D341Med (cell line): ENCODE measurements at places on chromosomes 3 and 15.

GRCh38 chr3:9067352-9067975 lies 104.2 kb upstream of the RAD18 start:
- DNase-seq = peak; percentile 72

DNA sequence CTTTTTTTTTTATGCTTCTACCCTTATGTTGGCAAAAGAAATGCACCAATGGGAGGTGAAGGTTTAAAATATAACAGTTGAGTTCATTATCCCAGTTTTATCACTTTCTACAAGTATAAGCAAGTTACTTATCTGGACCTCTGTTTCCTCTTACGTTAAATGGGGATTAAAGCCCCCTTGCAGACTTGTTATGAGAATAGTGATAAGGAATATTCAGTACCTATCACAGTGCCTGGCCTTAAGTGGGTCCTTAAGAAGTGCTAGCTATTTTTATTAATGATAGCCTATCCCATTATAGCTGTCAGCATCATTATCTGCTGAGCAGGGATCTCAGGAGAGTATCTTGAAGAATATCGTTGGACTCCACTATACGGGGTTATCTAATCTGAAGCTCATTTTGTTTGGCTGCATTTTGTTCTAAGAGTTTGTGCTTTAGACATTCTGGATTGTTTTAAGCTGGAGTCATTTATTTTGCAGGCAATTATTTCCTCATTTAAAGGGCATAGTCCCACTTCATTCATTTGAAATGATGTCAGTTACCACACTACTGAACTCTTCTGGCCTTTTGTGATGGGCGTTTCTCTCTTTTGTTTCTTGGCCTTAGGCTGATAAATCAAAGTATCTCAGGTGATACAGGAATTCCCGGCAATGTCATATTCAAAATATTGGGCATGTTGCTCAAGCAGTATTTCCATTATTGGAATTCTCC lies 28.8 kb downstream of the RAB8B start:
- DNase-seq = no peak

DNA sequence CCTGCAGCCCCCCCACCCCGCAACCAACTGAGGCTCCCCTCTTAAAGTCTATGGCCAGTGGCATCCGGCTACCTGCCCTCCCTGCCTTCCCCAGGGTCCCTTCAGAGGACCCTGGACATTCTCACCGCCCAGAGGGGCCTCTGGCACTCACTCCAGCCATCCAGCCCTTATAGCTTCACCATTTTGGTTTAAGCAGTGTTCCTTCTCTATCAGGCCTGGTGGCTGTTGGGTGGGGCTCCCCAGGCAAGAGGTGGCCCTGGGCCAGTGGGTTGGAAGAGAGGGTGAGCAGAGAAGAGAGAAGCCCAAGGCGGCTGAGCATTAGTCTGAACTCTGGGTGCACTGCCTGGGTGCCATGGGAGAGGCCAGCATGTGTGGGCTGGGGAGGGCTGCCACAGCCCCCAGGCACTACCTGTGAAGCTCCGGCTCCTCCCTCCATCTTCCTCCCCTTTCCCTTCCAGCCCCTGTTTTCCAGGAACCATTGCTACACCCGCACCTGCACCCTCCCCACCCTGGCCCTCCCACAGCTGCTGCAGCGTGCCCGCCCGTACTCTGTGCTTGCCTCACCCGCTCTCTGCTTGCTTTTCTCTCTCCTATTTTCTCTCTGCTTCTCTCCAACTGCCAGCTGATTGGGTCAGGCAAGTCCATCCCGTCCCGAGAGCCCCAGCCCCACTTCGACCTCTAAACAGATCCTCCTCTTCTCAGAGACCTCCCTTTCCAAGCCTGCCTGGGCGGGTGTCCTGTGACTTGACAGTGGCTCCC lies 168.2 kb downstream of the TBC1D2B start:
- no peak for DNase-seq

DNA sequence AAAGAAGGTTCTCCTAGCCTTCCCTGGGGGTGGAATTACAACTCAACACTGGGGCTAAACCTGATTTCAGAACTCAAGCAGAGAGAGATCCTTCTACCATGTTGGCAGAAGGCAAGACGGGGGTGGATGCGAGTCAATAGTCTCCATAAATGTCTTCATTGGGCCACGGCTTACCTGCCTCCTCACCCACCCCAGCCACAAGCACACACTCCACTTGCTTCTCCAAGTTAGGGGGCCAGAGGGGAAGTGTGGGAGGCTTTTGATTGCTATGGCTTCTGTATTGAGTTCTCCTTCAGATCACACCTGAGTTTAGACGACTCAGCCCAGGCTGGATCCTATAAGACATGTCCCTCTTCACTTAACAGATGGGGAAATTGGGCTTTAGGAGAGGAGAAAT lies 178.9 kb downstream of the UACA start:
- DNase-seq = peak; percentile 8

DNA sequence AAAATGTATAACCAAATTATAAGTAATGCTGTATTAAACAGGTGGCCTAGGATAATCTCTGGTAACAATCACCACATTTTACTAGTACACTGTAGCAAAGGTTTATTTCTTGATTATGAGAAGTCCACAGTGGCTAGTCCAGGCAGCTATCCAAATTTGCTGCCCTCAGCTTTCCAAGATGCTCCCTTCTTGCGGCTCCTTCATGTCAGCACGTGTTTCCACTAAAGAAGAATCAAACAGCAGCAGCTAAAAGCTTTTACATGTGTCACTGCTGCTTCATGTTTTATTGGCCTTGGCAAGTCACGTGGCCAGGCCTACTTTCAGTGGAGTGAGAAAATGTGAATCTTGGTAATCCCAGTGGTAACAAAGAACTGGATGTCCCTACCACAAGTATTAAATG lies 5.6 kb upstream of the RBMS3 start:
- DNase-seq = no peak

GRCh38 chr3:153866901-153867300 lies 254.3 kb upstream of the ARHGEF26 start:
- no peak for DNase-seq

GRCh38 chr3:194865615-194866014 lies 179.9 kb downstream of the FAM43A start:
- DNase-seq = no peak

DNA sequence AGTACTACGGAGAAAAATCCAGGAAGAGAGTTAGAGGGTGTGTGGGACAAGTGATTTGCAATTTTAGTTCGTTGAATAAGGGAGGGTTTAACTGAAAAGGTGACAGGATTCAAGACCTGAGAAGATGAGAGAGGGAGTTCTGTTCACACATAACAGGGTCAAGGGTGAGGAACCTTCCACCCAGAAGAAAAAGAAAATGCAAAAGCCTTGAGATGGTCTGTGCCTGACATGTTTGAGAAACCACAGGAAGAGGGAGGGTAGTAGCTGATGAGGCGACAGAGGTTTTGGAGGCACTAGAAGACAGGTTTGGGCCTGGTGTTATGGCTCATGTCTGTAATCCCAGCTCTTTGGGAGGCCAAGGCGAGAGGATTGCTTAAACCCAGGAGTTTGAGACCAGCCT lies 591 bp upstream of the SLC25A20 start:
- DNase-seq = no peak

- DNase-seq = no peak
These were observed 2.6 kb downstream of the APBA2 start for GRCh38 chr15:28888302-28888894.

- DNase-seq = no peak
These were observed 4.9 kb downstream of the NANOGP8 start for GRCh38 chr15:35080226-35080625.

DNA sequence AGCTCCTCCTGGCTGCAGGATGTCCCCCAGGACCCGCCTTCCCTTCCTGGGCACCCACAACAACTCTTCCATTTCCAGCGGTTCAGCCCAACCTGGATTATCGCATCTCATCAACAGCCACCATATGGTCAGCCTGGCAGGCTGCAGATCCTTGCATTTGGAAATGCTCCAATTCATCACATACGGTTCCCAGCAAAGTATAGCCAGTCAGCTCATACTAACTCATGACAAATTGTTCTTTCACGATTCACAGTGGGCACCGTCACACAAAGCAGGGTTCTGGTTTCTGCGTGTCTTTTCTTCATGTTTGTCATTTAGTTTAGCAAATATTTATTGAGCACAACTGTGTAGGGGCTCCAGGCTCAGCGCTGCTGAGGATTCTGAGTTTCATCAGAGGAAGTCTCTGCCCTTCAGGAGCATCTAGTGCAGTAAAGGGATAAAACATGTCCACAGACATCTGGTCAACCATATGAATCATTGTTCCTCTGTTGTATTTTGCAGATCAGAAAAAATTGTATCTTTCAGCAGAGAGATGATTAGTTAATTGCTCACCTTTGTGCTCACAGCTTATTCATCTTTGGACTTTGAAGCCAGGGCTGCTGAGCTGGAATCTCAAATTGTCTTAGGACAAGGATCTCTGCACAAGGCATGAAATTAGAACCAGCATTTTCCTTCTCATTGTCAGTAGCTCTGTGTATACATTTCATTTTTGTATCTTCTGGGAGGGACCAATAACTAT lies 125.1 kb downstream of the GABRG3 start:
- peak; percentile 84 for DNase-seq

- DNase-seq = no peak
These were observed 15.1 kb downstream of the TLNRD1 start for GRCh38 chr15:81015621-81016488.

GRCh38 chr3:48437812-48438211 lies 2.1 kb downstream of the CCDC51 start:
- DNase-seq = no peak

DNA sequence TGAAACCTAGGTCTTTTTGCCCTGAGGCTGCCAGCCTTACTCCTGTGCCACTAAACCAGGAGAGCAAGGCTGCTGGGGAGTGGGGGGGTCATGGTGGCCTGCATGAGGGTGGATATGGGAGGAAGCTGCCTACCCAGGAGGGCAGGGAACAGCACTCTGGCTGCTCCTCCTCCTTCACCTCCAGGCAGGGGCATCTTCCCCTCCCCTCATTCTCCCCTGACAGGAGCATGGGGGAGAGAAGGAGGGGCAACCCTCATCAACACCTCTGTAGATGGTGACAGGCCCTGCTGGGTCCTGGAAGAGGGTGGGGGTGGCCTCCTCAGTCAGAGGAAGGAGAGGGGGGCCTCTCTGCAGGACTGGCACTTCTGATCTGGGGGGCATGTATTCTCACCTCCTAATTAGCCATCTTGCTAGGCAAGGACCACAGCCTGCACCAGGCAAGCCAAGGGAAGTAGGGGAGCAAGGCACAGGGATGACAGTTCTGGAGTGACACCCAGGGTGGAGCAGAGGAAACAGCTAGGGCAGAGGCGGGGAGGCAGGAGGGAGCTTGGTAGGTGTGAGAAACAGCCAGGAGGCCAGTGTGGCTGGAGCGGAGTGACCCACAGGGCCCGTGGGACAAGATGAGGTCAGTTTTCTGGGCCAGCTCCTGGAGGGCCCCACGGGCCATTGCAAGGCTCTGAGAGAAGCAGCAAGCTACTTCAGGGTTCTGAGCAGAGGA lies 4.9 kb downstream of the CCDC33 start:
- no peak for DNase-seq

DNA sequence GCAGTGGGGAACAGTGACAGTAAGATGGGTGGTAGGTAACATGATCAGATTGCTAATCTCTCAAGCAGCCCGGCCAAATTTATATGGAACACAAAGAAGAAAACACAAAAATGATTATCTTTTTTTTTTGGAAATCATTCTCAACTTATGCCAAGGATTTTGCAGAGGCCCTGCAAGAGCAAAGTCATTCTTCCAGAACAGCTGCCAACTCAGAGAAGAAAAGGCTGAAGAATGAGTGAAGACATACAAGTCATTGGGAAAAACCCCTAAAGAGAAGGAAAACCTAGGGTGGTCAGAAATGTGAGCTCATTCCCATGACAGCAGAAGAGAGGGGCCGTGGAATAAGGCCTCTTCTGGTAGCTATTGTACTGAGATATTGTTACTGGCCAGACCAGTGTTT lies 246.7 kb downstream of the SHOX2 start:
- DNase-seq = no peak

- DNase-seq = no peak
These were observed 197.3 kb upstream of the HES1 start for GRCh38 chr3:193938613-193939012.

DNA sequence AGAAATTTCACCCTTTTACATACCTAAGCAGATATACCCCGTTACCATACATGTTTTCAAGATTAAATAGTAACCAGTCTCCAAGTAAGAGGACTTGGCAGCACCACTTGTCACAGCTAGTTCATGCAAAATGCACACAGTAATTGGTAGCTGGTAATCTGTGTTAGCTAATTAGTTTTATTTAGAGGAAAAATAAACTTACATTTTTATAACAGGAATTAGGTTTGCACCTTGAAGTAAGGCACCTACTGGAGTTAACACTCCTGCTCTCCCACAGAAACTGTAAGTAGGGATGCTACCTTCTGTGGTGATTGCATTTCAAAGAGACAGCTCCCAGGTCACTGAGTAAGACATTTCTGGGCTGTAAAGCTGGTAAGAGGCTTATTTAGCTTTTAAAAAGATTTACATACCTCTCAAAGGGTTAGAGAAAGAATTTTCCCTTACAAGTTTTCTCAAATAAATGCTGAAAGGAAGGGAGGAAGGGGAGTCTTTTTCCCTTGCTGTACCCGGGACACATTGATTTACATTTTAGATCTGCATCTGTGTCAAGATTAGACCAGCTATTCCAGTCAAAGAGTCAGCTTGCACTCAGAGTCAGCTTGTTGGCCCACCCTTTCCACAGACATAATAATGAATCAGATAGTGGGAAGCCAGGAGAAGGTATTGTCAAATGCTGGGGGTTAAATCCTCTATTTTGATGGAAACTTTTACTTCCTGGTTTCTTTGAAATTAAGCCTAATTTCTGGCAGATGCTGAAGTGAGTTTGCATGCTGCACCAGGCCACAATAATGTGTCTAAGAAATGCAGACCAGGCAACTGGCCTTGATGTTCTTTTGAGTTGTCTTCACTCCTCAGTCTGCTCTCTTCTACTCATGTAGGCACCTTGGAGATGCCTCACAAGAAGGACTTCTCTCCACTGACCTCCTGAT lies 77.6 kb upstream of the CHD2 start:
- DNase-seq = no peak

GRCh38 chr3:127158614-127159229 lies 34.2 kb upstream of the PRR23E start:
- no peak for DNase-seq

DNA sequence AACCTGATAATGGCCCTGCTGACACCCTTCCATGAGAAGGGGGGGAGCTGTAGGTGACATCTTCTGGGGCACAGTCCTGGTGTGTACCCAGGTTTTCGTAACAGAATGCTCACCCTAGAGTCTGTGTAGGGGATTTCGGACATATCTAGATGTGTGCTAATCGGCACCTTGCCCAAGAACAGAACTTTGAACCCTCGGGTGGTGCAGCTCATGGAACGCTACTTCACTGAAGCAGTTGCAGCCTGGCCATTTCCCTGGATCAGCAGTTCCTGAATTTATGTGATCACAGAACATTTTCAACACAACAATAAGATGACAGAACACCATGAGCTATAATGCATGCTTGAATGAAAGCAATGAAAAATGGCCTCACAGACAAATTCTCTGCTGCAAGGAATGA lies 57.5 kb upstream of the MUC13 start:
- no peak for DNase-seq

GRCh38 chr3:4996223-4996765 lies 17.1 kb downstream of the BHLHE40 start:
- no peak for DNase-seq

DNA sequence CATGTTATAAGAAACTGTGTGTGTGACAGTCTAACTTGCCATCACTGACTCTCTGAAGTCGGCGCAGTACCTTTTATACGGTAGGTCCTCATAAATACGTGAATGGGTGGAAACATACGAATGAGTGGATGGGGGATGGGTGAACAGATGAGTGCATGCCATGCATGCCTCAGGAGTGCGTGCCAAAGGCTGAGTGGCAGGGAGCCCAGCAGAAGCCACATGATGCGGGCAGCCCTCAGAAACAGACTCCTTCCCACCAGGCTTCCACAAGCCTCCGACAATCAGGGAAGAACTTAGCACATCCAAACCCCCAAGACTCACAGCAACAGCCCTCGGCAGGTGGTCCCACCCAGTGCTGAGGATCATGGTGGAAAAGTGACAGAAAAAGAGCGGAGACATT lies 16.7 kb downstream of the HCN4 start:
- no peak for DNase-seq
